NCI-H1105 treated with DMSO at 0.1 percent for 48 hours (cell line): ENCODE measurements at places on chromosomes 7 and 10.

DNA sequence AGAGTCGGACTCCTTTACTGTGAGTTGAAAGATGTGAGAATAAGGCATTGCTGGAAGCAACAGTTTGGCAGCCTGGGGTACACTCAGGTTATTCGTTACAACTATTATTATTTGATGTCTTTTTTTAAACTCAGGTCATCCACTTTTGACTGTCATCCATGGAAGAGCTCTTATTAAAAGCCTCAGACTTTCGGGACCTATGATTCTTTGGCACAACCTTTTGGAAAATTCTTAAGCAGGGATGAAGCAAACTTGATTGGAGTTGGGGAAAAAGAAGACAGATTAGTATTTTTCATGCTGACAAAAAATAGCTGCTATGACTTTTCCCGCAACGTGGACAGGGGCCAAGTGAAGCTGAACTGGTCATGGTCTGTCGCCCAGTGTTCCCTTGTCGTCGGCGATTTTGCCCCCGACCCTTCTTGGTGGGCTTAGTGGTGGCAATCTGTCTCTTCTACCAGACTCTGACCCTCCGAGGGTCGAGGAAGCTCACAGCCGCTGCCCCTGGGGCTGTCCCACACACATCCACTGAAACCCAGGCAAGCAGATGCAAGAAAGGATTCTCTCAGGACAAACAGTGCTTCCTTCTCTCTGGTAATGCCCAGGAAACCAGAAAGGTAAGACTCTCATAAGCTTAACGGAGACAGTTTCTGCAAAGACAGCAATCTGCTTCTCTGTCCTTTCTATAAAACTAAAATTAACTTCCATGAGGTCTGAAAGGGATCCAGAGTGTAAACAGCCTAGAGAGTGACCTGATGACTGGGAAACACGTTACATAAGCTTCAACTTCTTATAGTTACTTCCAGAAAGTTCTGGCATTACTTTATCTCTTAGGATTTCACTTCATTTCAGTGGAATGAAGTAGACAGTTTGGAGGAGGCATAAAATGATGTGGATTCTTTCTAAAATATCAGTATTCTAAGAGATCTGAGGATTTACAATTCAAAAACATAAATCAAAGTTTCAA, 1.0 kb downstream of the CPED1 start:
- no peak for DNase-seq

- DNase-seq = no peak
Observed at GRCh38 chr7:143444063-143444782, 970 bp downstream of the TAS2R60 start.

GRCh38 chr10:112601214-112602090, 154.4 kb downstream of the VTI1A start:
- no peak for DNase-seq

DNA sequence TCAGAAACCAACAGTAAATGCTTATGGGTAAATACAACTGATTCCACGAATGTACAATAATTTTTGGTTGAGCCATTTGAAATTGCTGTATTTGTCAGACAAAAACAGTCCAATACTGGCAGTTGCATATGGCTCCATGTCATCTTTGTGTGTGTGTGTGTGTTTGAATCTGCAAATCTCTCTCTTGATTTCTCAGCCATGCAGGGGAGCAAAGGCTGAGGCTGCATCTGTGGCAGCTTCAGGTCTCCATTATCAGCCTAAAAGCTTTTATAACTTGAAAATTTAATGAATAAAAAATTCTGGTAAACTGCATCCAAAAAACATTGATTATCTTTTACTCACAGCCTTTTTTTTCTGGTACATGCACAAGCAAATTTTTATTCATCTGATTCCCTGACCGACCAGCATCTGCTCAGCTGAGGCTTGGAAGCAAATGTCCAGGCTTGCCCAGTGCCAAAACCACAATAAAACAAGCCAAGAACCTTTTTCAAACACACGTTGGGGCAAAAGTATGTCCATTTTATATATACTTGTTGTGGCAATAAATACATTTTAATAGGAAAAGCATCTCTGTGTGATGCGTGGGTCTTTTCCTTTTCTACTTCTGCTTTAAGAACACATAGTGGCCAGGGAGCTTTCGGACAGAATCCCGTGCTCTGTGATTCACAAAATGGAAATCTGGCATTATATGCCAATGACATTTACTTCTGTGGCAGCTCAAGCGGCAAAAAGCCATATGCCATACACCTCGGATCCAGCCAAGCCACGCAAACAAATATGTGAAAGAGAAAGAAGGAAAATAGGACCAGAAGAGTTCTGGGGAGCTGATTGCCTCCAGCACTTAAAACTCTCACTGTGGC, 275.6 kb upstream of the AOAH start:
- DNase-seq = no peak

GRCh38 chr10:34491678-34492077, 323.4 kb downstream of the PARD3 start:
- DNase-seq = peak; percentile 40

GRCh38 chr10:120656107-120656506, 195.1 kb upstream of the WDR11 start:
- no peak for DNase-seq

GRCh38 chr7:29971566-29972314, 17.9 kb downstream of the SCRN1 start:
- DNase-seq = no peak

- no peak for DNase-seq
Observed at GRCh38 chr10:24235471-24235870, 26.5 kb downstream of the KIAA1217 start.

GRCh38 chr7:149764481-149765398, 8.6 kb downstream of the ZNF467 start:
- DNase-seq = no peak

- DNase-seq = no peak
Observed at GRCh38 chr7:44059219-44060090, 5.9 kb downstream of the PGAM2 start.

GRCh38 chr7:45690762-45691150, 116.6 kb downstream of the ADCY1 start:
- no peak for DNase-seq

DNA sequence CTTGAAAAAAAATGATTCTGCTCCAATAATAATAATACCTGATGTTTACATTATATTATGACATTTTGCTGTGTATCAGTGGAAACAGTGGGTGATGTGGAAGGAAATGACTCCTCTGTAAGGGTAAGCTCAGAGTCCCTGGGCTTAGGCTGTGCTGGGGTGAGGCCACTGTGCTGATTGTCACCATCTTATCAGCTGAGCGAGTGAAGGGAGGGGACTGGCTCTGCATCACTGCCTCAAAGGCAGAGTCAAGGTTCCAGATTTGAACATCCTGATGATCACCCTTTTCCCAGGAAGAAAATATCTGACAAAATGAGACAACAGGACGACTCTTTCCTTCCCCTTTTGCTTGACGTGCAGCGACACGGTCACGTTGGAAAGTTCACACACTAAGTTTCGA, 24.0 kb upstream of the HABP2 start:
- no peak for DNase-seq

GRCh38 chr10:1057106-1057657, 997 bp downstream of the WDR37 start:
- no peak for DNase-seq

GRCh38 chr7:153193144-153193595, 433.6 kb downstream of the ACTR3B start:
- peak; percentile 32 for DNase-seq

- DNase-seq = no peak
Observed at GRCh38 chr10:24404567-24404966, 195.6 kb downstream of the KIAA1217 start.

GRCh38 chr7:34080513-34080912, 175.2 kb downstream of the BMPER start:
- no peak for DNase-seq

- no peak for DNase-seq
Observed at GRCh38 chr7:134434701-134435100, 24.2 kb downstream of the AKR1B1 start.

GRCh38 chr10:130817046-130817624, 494.4 kb downstream of the TCERG1L start:
- no peak for DNase-seq

DNA sequence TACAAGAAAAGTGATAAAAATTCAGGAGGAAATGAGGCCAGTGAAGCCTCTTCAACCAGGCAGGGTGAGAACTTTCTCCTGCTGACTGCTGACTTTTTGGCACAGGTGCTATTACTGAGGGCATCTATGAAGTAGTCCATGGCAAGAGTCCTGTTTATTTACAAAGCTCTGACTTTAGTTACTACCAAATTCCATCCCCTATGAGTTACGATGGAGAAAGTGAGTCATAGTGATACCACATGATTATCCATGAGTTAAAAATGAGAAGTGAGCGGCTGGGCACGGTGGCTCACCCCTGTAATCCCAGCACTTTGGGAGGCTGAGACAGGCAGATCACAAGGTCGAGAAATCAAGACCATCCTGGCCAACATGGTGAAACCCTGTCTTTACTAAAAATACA, 19.9 kb downstream of the CCDC3 start:
- DNase-seq = no peak

DNA sequence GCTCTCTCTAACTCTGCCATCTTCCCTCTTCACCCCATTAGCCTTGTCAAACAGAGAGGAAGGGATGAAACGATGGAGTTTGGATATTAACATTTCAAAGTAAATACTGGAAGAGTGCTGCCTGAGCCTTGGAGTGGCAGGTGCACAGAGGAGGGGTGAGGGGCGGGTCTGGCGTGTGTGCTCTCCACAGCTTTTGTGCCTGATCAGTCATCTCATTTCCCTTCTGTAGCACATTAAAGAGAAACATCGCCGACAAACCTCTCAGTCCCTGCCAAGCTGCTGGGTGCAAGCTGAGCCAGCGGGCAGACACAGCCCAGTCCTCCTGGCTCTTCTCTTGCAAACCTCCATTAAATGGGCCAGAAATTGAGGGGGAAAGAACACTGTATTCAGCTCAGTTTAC, 76.2 kb downstream of the SLIT1 start:
- peak; percentile 75 for DNase-seq

GRCh38 chr10:29039677-29040189, 249.1 kb upstream of the LYZL1 start:
- no peak for DNase-seq

- no peak for DNase-seq
Observed at GRCh38 chr7:70627461-70627860, 504.5 kb upstream of the GALNT17 start.

DNA sequence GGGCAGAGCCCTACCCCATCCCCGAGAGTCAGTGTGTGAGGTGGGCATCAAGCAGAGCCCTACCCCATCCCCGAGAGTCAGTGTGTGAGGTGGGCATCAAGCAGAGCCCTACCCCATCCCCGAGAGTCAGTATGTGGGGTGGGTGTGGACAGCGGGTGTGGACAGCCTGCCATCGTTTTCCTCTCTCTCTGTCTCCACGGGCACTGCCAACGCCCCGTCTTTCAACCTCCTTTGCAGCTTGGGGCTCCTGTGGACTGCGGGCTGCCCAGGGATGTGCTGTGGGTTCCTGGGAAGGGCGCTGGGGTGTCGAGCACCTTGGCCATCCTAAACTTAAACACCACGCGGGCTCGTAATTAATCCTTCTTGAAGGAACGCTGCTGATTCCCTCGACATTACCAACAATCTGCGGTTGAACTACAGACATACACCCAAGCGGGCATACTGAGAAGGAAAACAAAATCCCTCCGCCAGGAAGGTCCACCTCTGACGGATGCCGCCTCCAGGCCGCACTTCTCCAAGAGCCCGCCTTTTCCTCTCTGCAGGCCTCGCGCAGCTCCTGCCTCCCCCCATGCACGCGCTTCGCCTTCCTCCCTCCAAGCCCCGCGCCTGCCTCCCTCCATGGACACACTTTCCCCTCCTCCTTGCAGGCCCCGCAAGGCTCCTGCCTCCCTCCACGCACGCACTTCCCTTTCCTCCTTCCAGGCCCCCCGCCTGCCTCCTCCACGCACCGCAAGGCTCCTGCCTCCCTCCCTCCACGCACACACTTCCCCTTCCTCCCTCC, 65.1 kb downstream of the ADARB2 start:
- no peak for DNase-seq

DNA sequence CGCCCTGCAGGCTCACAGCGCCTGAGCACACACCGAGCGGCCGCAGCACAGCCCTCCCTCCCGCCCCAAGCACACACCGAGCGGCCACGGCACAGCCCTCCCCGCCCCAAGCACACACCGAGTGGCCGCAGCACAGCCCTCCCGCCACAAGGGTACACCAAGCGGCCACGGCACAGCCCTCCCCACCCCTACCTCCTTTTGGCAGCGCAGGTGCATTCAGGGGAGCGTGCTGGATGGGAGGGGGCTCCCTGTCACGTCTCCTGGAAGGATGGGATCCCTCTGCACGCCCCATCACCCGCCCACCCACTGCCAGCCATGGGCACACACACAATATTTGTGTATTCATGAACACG, 482.6 kb downstream of the DNAJB6 start:
- no peak for DNase-seq

DNA sequence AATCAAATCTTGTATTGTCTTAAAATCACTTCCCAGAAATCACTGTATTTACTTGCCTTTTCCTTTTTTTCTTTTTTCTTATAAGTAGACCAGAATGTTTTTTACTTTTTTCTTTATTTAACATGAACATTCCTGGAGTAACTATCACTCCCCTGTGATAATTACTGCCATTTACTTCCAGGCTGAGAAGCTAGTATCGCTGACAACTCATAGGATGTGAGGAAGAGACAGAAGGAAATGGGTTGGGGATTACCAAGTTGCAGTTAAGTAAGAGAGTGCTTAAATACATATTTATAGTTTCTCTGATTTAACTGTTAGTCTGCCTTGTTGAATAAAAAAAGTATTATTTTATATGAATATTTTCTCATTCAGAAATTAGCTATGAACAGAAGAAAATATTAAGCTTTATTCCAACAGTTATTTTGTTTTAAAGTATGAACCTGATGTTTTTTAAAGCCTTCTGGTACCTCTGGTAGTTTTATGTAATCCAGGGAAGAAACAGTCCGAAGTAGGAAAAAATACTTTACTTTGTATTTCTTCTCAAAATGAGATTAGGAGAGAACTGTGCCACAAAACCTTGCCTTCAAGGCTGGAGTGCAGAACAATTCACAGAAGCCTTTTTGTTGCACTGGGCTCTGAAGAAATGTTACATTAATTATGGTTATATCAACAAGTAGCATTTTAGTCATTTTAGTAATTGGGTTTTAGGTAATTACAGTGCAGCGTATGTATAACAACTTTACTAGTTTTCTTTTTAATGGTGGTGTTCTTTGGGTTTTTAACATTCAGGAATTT, 72.8 kb downstream of the SHOC2 start:
- DNase-seq = no peak

GRCh38 chr7:39528849-39529248, 37.4 kb upstream of the YAE1 start:
- no peak for DNase-seq
